ENCODE measurements at places on chromosomes 2 and 18.

DNA sequence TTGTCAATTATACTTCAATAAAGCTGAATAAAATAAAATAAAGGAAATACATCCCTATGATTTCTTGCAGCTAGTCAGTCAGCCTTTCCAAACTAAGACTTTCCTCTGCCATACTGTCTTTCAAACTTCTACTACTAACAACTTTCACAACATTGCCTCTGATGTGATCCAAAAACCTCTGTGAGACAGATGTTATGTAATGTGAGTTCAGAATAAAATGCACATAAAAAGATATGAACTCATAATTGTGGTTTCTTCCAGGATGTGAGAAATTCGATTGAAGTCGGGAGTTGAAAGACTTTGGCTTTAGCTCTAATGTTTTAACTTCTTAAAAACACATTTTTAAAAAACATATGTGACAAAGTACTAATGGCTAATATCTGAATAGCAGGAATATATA lies 98.7 kb downstream of the PIGN start:
- no peak for DNase-seq

DNA sequence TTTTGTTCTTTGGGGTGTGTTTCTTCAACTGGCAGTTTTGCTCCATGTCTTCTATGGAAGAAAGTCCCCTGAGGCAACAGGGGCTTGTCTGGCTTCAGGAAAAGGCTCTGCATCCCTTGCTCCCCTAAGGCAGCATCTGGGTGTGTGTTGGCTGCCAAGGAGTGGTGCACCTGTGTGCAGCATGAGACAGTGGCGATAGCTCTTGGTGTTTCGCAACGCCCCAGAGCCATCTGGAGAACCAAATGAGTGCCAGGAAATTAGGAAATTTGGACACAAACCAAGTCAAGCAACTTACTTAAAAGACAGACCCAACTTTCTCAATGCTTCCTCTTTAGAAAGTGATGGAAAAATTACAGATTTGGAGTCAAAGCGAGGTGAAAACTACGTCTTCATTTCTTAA lies 1044.4 kb upstream of the CNTNAP5 start:
- no peak for DNase-seq

DNA sequence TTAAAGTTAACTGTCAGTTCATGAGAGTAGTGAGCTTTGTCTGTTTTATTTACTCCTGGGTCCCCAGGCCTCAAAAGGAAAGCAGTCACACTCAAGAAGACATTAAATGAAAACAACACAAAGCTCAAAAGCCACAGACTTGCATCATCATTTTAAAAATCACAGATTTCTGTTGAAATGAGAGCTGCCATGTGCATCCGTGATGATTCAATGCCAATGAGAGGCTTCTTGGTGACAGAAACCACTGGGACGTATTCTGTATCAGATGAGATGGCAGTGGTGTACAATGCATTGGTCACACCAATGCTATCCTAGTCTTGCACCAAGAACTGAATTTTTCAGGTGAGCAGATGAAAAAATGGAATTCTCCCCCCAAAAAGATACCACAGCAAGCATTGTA lies 204.8 kb downstream of the ANAPC1 start:
- no peak for DNase-seq

- no peak for DNase-seq
Measured at GRCh38 chr2:39266139-39266805, 22.5 kb upstream of the CDKL4 start.
